ENCODE measurements at places on chromosomes 1 and 21. TPM values are rescaled to one million over a fixed set of nuclear protein-coding genes. Genes with fewer than 3 reads are reported as not detected.
A peak's percentile ranks its signal among the peaks of the same experiment; 100 is the strongest.

AVPR1B gene
- not detected for total RNA-seq

OR10J1 gene
- total RNA-seq, result not detected

DNA sequence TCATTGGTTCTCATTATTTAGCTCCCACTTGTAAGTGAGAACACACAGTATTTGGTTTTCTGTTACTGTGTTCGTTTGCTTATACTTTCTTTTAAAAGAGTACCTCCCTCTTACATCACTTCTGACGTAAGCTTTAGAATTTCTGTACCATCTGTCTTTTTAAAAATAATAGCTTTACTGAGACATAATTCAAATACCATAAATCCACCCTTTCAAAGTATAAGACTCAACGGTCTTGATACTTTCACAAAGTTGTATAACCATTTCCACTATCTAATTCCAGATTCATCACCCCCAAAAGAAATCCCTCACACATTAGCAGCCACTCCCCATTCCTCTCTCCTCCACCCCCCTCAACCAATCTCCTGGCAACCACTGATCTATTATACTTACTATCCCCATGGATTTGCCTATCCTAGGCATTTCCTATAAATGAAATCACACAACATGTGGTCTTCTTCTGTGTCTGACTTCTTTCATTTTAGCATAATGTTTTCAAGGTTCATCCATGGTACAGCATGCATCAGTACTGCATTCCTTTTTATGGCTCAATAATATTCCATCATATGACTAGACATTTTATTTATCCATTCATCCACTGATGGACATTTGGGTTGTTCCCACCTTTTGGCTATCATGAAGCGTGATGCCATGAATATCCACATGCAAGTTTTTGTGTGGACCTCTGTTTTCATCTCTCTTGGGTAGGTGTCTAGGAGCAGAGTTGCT, 104.7 kb downstream of the HLCS start:
- no peak for DNase-seq

GRCh38 chr21:32917362-32918135, 108.2 kb upstream of the OLIG2 start:
- peak; percentile 14 for DNase-seq

- no peak for DNase-seq
Measured at GRCh38 chr1:183961132-183961531, 76.4 kb downstream of the COLGALT2 start.

DNA sequence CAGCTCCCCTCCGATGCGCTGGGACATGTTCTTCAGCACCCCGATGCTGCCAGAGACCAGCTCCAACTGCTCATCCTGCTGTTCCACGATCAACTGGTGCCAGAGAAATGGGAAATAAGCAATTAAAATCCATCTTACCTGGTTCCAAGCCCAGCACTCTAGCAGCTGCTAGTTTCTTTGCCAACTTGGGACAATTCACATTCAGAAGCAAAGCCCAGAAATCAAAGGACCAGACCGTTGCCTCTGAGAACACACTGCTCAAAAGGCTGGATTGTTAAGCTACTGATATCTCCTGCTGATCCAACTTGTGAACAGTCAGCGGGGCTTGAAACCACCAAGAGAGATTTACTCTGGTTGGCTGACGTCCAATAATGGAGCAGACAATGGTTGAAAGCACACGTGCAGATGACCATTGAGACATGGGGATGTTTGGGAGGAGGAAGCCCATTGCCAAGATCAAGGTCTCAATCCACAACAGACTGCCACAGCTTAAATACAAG, 34.4 kb downstream of the STX6 start:
- no peak for DNase-seq

ZNF648 gene
- not detected for total RNA-seq

DNA sequence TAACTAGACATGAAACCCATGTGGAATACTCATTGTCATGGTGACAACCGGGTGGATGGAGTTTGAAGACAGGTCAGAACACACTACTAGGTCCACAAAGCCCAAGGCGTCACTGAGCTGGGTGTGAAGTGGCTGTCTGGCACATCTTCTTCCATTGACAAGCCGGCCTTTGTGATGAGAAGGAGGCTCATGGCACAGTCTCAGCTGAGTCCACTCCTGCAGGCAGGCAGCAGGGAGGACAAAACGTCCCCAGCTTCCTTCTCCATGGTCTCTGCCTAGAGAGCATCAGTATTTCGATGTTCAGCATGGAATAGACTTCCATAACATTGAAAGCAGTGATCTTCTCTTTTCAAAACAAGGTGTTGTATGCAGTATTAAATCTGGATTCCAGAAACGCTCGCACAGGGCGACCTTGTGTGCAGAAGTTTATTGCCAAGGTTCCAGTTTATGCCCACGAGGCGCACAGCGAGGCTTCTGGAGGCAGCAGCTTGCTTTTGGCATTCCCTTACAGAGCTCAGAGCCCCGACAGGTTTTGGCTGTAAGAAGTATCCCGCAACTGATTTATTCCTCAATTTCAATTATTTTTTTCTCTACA, 104.2 kb downstream of the SIM2 start:
- DNase-seq, result no peak

OR2L2 gene
- total RNA-seq, result not detected

- no peak for DNase-seq
Measured at GRCh38 chr1:169326956-169327268, 40.7 kb downstream of the NME7 start.

GRCh38 chr1:151840421-151840820, 801 bp upstream of the C2CD4D start:
- DNase-seq, result no peak

KCND3 gene
- 2.7 TPM for total RNA-seq

DNA sequence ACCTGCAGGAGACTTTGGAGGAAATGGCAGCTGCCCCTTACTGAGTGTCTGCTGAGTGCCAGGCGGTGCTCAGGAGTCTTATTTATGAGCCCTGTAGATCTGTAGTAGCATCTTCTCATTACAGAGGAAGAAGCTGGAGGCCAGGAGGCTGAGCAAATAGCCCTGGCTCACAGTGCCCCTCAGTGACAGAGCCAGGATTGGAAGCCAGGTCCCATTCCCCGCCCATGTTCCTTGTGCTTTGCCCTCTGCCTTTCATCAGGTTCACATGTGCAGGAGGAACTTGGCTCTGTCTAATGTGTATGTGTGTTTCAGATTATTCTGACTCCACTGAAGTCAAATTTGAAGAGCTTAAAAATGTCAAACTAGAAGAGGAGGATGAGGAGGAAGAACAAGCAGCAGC, 21.2 kb downstream of the KDM4A start:
- no peak for DNase-seq

- DNase-seq, result no peak
Measured at GRCh38 chr1:184770181-184770979, 15.7 kb upstream of the EDEM3 start.

PRAMEF6 gene
- not detected for total RNA-seq

LRRC7 gene
- total RNA-seq, result not detected

SMPDL3B gene
- total RNA-seq, result not detected

GRCh38 chr21:37460196-37460595, 93.6 kb downstream of the DYRK1A start:
- DNase-seq, result no peak

DNA sequence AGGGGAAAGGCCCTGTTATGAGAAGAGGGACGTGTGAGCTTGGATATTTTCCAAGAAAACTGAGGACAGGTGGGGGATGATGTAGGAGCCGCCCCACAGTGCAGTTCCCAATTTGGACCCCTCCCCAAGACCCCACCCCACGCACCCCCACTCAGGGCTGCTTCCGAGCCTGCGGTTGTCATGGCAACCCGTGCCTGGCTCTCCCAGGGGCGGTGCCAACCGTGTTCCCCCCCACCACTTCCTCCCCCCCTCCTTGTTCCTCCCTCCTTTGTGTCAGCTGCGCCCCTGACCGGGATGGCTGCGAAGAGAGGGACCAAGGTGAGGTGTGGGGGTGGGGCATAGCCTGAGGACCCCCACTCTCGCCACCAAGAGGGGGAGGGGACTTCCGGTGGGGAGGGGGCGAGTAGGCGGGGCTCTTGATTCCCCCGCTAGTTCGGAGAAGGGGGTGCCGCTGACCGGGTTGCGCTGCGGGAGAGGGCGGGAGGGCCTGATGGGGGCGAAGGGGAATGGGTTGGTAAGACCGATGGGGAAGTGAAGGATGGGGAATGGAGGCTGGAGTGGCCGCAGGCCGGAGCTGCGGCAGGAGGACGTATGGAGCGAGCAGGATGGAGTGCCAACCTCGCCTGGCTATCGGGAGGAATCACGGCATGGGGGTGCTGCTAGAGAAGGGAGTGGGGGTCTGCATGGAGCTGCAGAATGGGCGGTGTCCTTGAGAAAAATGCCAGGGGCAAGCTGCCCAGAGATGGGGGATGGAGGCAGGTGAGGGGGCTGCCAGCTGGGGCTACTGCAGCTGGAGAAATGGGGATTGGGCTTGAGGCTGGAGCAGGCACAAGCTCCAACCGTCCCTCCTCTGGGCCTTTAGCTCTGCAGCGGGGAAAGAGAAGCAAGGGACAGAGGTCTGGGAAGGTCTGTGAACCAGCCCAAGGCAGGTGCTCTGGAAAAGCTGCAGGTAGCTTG, 953 bp downstream of the TRIM46 start:
- DNase-seq, result no peak

FCRL2 gene
- total RNA-seq, result 0.17 TPM

BRDT gene
- not detected for total RNA-seq

DNA sequence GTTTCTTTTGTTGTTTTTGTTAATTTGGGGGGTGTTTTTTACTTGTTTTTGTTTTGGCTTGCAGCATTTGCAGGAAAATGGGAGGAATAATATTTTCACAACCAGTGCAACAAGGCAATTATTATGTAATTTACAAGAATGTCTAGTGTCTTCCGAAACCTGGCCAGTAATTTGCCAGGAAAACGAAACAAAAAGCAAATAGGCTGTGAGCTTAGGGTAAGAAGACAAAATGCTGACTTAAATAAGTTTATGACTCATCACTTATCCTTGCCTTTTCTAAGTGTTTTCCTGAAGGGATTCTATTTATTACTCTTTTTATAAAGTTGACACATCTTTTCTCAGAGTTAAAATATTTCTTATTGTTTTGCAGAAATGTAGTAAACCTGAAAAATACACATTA, 49.8 kb downstream of the KCNT2 start:
- no peak for DNase-seq

DNA sequence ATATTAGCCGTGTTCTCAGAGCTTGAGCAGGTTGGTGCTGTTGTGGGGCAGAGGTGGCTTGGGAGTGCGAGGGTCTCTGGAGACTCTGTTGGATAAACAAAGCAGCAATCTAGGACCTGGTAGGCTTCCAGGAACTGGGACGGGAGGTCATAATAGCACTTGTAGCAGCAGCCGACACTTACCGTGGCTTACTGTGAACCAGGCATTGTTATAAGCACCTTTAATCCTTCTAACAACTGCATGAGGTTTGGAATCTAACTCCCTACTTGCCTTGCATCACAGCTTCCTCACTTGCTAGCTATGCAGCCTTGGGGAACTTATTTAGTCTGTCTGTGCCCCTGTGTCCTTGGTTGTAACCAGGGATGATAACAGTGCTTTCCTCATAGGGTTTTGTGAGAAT, 94.9 kb downstream of the NAV1 start:
- DNase-seq, result no peak

VASH2 gene
- 0.17 TPM for total RNA-seq

DNA sequence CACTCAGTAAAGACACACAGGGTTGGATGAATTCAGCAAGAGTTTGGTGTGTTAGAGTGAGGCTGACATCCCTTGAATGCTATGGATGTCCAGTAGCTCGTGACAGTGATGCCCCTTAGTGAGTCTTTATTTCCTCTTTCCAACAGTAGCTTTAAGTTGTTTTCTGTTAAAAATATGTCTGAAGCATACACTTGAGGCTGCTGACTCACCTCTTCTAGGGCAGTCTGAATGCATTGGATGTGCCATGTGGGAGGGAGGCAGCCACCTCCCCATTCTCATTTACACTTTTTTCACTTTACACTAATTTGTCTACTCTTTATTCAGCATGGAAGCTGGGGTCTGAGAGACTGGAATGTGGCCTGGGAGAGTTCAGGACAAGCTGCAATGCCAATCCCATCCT, 17.6 kb downstream of the NOS1AP start:
- DNase-seq, result no peak

KCNJ9 gene
- not detected for total RNA-seq

S100A16 gene
- 23.3 TPM for total RNA-seq

PIGR gene
- total RNA-seq, result 0.42 TPM

GRCh38 chr1:84171481-84171880, 27.4 kb downstream of the PRKACB start:
- no peak for DNase-seq

TCEA3 gene
- 140 TPM for total RNA-seq

DNA sequence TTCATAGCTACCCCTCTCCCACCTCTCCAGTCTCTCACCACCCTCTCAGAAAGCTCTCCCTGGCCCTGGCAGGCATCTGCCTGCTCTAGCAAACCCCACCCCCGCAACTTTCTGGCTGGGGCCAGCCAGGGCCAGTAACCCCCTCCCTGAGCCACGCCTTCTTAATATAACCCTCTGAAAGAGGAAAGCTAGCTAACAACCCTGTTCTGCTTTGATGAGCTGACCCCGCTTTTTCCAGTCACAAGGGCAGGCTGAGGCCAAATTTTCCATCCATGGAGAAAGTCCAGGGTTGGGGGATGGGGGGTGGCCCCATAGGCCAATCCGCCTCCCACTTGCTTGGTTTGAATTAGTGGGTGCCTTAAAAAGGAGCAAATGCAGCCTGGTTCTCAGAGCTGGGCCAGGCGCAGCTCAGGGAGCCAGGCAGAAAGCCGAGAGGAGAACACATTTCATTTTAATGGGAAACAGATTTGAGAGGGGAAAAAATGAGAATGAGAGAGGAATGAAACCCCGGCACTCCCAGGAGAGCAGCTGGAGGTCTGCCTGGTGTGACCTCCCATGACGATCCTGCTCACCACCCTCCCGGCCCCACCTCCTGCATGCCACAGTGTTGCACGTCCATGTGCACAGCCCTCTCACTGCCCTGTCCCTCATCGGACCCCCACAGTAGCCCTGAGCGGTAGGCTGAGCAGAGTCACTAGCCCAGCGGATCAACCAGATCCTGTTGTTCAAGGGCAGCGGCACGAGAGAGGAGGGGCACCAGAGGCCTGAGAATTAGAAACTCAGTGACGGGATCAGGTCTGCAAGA, 62.3 kb downstream of the OPTC start:
- DNase-seq, result peak; percentile 74

DNA sequence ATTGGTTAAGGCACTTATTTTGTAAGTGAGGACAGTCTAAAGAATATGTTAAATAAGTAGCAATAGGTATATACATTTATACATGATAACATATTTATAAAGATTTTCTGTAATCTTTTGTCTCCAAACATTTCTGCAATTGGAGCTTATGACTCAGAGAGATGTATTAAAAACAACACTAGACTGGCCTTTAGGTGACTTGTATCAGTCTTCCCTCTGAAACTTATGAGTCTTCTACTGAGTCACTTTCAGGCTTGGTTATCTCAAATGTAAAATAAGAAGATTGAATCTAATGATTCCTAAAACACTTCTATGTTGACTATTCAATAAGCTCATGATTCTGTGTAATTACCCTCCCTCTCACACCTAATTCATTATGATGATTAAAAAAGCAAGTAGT, 672.6 kb upstream of the NEGR1 start:
- no peak for DNase-seq

CLCA4 gene
- total RNA-seq, result 0.15 TPM

DNA sequence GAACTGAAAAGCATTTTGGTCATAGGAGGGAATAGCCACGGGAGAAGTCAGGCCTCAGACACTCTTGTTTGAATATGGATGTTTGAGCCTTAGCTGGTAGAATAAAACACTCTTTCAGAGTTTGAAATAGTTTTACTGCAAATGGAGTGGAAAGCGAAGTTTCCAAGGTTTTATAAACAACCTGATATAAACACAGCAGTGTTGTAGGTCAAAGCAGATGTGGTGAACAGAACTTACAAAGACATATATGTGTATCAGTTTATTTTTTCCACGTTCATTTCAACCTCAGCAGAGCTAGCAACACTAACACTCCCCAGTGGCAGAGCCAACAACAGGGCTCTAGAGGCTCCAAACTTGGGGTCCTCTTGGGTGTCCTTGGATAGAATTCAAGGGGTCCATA, 89.9 kb downstream of the WLS start:
- DNase-seq, result no peak
